ENCODE measurements at places on chromosomes 3 and 15. TPM values are rescaled to one million over a fixed set of nuclear protein-coding genes. Genes with fewer than 3 reads are reported as not detected.

Gene CHRFAM7A
- 0.54 TPM for polyA plus RNA-seq

Gene PCBP4
- 34.0 TPM for polyA plus RNA-seq

Gene AGTR1
- polyA plus RNA-seq: 14.8 TPM

Gene THPO
- polyA plus RNA-seq: 5.7 TPM

Gene KBTBD13
- not detected for polyA plus RNA-seq

Gene RFT1
- 14.7 TPM for polyA plus RNA-seq

Gene BRPF1
- 6.2 TPM for polyA plus RNA-seq

Gene IQCF5
- polyA plus RNA-seq: not detected

Measured in kidney (tissue), 22 donors.